Glutamatergic neuron (in vitro differentiated cells): ENCODE measurements at places on chromosomes 12 and 14. TPM values are rescaled to one million over a fixed set of nuclear protein-coding genes. Genes with fewer than 3 reads are reported as not detected.

The TAS2R9 gene
- total RNA-seq: not detected

The MYO1H gene
- total RNA-seq: 0.27 TPM

The PAWR gene
- total RNA-seq: 7.0 TPM

The KITLG gene
- total RNA-seq: 0.61 TPM

The DLGAP5 gene
- total RNA-seq: 8.2 TPM

The HSPB8 gene
- total RNA-seq: 0.32 TPM

The PRB2 gene
- not detected for total RNA-seq

The CMA1 gene
- not detected for total RNA-seq

The KRT74 gene
- not detected for total RNA-seq

DNA sequence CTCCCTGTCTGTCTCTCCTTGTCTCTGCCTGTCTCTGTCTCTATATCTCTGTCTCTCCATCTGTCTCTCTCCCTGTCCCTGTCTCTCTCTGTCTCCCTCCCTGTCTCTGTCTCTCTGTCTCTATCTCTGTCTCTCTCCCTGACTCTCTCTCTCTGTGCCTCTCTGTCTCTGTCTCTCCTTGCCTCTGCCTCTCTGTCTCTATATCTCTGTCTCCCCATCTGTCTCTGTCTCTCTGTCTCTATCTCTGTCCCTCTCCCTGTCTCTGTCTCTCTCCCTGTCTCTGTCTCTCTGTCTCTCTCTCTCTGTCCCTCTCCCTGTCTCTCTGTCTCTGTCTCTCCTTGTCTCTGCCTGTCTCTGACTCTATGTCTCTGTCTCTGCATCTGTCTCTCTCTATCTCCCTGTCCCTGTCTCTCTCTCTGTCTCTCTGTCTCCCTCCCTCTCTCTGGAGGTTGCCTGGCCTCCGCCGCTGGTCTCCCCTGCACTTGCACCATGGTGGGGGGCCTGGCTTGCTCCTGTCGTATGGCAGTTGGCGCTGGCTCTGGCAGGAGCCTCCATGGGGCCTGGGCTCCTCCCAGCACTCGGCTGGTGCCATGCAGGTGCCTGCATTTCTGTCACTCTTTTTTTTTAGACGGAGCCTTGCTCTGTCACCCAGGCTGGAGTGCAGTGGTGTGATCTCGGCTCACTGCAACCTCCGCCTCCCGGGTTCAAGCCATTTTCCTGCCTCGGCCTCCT, 28.3 kb downstream of the MMP17 start:
- DNase-seq: no peak

- peak; percentile 90 for DNase-seq
Measured at GRCh38 chr14:50560931-50561285, 963 bp downstream of the ATL1 start.

DNA sequence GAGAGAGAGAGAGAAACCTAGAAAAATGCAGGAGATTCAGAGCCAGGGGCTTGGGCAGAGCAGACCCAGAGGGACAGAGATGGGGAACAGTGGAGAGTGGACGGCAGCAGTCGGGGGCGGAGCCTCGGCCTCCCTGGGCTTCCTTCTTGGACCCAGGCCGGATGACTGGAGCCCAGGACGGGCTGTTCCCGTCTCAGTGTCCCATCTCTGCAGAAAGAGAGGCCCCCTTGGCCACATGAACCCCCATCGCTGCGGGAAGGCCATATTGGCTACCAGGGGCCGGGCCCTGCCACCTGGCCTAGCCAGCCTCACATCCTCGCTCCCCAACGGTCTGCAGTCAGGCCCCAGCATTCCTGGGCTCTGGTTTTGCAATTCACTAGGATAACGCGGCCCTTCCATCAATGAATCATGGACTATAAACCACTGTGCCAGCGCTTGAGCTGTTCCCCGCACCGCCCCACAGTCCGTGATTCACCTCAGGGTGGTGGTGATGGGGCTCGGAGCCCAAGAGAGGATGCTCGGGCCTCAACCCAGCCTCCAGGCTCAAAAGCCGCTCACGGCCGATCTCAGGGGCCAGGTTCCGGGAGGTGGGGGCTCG, 116.5 kb downstream of the RFLNA start:
- DNase-seq: no peak

GRCh38 chr14:99578541-99579101, 25.4 kb downstream of the CCDC85C start:
- no peak for DNase-seq

DNA sequence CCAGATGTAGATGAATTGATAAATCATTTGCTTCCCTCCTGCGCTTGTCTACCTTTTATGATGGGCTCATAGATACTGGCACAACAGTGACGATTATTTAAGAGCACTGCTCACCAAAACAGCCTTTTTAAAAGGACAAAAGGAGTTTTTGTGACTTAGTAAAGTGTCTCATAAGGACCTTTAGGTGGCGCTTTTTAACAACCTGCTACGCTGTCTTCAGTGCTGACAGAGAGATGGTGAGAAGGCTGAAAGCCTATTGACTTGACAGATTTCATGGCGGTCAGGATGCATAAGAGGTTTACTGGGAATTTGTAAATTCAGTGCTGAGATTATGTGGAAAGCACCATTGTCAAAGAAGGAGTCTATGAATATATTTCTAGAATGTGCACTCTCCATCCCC, 87.6 kb downstream of the SLC15A5 start:
- DNase-seq: no peak

DNA sequence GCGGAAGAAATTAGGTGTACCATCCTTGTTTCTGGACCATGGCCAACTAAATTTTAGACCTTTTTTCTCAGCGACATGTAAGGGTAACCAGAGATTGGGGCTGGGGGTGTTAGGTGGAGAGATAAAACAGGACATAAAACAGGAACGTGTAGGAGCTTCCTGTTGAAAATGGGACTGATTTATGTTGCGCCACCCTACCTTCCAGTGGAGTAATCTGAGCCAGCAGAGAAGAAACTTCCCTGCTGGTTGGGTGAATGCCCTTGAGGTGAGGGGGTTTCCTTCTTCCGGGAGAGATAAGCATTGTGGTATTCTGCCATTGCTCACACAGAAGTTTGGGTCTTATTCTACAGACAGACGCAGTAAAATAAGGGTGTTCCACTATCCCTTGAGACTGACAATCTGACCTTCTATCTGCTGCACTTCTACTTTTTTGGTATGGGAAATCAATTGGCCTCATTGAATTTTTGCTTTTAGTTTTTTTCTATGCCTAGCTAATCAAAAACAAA, 417.6 kb downstream of the PCNX1 start:
- no peak for DNase-seq

DNA sequence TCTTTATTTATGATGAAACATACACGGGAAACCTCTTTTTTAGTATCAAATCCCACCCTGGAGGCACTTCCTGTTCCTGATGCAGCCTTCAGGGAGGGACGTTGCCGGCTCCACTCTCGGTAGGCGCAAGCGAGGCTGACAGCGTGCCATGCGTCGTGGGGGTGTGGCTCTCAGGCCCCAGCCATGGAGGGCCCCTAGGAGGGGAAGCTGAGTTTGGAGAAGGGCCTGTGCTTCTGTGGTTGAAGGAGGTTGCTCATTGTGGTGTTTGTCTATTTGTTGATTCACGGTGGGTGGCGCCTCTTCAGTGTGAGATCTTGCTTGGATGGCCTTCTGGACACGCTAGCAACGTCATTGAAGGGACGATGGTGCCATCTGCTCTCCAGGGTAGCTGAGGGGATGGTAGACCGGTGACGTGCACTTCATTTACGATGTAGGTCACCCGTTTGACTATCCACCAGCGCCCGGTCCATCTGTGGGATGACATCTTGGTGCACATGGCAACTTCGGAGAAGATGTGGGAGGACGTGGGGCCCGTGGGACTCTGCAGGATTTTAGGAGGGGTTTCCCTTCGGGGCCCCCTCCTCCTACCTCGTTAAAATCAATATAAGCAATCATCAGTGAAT, 126.3 kb upstream of the RTL1 start:
- DNase-seq: no peak

- DNase-seq: no peak
Measured at GRCh38 chr14:50717811-50718210, 49.7 kb upstream of the SAV1 start.

- no peak for DNase-seq
Measured at GRCh38 chr14:103704708-103705107, 10.5 kb downstream of the XRCC3 start.

GRCh38 chr14:34234258-34234657, 227.8 kb downstream of the SPTSSA start:
- DNase-seq: no peak

- no peak for DNase-seq
Measured at GRCh38 chr14:43903209-43903608, 603.9 kb downstream of the FSCB start.

- no peak for DNase-seq
Measured at GRCh38 chr12:85569261-85569660, 266.9 kb downstream of the RASSF9 start.

DNA sequence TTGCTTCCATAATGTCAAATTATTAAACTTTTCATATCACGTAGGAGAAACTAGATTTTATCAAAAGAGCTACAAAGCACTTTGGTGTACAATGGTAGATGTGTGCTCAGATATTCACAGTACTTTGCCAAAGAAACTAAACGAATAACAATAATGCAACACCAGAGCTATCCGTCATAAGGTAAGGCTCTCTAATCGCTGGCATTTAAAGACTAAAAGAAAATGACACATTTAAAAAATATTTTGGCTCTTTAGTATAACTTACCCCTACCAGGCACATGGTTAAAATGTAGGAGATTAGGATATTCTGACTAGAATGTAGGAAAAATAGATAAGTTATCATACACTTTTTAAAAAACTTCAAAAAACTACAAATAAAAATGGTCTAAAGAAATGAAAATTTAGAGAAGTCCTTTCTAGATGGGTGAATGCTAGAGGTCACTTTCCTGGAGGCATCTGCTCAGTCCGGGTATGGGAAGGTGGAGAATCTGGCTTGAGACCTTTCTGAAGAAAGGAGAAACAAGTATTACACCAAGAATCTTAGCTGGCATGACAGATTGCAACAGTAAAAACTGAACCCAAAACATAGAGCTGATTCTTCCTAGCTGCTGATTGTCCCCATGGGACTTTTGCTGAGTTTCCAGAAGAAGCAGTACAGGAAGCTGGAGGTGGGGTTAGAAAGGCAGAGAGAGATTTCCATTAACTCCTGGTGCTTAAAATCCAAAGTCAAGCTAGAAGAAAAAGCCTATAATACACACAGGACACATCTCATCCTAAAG, 67.9 kb downstream of the FAR2 start:
- no peak for DNase-seq
